ENCODE measurements at places on chromosomes 16 and 17. TPM values are rescaled to one million over a fixed set of nuclear protein-coding genes. Genes with fewer than 3 reads are reported as not detected.

GRCh38 chr17:40060887-40061608 lies 1.7 kb upstream of the THRA start:
- DNase-seq, result no peak

- no peak for DNase-seq
Observed at GRCh38 chr16:2698103-2698870, 16.0 kb downstream of the KCTD5 start.

DNA sequence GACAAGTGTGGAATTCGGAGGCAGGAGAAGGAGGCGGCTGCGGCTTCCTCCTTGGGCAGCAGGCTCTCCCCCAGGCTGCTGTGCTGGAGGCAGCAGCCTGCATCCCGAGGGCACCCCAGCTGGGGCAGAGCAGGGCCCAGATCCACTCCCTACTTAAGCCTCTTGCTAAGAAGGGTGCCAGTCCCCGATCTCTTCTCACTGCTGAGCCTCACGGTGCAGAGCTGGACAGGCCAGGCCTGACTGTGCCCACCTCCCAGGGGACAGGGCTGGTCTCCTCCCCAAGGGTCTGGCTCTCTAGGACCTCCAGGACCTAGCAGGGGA lies 210.8 kb downstream of the NTN1 start:
- no peak for DNase-seq

GRCh38 chr17:57782647-57783337 lies 37.7 kb upstream of the CCDC182 start:
- no peak for DNase-seq

DNA sequence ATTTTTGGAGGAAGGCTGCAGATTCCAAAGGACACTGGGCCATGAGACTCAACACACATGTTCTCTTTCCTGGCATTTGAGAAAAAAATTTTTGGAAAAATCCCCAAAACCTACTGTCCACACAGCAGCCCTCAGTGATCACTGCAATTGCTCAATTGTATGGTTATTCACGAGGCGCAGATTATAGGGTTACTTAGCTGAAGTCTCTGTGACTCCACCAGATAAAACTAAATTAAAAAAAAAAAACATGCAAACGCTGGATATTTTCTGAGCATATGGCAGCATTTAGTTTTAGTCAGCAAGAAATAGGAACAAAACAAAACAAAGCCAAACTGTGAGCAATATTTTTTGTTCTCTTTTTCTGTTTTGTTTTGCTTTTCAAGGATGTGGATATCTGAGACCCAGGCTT lies 83.8 kb upstream of the FAM20A start:
- no peak for DNase-seq

DNA sequence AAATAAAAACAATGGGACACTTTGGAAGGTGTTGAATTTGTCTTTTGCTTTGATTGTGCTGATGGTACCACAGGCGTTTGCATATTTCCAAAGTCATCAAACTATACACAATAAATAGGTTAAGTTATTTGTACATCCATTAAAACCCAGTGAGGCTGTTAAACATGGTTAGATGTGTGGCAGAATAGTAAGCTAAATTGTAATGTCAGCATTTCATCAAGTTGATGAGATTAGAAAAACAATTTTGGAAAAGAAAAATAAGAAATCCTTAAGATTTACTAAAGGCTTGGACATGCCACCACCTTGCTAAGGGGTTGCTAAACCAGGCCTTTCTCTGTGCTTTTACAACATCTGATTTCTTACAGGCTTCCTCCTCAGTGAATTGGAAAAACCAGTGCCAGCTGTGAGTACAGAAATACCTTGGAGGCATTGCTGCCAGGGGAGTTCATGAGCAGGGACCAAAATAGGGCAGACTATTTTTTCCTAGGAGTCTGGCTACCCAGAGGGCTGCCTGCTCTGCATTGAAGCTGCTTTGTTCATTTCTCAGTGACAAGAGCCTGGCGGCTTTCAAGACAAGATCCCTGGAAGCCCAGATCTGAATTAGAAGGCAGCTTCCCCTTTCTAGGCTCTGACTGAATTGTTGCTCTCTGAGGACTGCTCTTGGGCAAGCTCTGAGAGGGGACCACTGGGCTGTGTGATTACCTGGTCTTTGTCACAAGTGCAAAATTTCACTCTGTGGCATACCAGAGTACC lies 43.4 kb upstream of the CA10 start:
- no peak for DNase-seq

- no peak for DNase-seq
Observed at GRCh38 chr16:63447121-63447520, 1410.9 kb upstream of the CDH8 start.

GRCh38 chr16:88678224-88678979 lies 7.9 kb downstream of the SNAI3 start:
- no peak for DNase-seq

DNA sequence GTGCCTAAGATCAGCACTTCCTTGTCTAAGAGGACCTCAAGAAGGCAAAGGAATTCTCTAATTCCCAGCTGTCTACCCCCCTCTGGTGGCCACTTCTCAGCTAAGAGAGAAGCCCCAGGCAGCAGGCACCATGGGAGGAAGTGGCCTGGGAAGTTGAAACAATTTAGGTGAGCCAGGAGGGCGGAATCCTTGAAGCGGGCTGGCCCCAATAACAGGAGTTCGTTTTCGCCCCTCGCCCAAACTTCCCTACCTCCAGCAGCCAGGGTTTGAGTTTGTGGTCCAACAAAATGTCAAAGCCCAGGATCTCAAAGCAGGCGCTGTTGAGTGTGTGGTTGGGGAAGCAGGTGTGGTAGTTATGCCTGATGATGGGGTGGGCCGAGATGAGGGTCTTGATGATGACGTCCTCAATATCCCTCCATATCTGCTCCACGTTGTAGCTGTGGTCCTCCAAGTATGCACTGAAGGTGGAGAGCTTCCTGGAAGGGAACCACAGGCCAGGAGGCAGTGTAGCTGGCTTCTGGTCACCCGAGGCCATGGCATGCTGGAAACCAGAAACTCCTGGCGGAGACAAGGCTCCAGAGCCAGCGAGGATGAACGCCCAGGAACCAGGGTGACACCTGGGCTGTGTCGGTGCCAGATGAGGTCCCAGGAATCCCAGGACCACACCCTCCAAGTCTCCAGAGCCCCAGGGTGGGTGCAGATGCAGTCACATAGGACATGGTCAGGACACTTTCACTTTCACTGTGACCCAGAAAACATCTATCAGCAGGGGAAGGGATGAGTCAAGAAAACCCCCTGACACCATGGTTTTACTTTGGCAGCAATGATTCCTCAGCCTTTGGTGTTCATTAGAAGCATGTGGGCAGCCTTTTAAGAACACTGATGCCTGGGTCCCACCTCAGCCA lies 25.6 kb downstream of the TTLL6 start:
- DNase-seq, result peak; percentile 45

- peak; percentile 41 for DNase-seq
Observed at GRCh38 chr17:78168903-78169793, 767 bp downstream of the SYNGR2 start.

DNA sequence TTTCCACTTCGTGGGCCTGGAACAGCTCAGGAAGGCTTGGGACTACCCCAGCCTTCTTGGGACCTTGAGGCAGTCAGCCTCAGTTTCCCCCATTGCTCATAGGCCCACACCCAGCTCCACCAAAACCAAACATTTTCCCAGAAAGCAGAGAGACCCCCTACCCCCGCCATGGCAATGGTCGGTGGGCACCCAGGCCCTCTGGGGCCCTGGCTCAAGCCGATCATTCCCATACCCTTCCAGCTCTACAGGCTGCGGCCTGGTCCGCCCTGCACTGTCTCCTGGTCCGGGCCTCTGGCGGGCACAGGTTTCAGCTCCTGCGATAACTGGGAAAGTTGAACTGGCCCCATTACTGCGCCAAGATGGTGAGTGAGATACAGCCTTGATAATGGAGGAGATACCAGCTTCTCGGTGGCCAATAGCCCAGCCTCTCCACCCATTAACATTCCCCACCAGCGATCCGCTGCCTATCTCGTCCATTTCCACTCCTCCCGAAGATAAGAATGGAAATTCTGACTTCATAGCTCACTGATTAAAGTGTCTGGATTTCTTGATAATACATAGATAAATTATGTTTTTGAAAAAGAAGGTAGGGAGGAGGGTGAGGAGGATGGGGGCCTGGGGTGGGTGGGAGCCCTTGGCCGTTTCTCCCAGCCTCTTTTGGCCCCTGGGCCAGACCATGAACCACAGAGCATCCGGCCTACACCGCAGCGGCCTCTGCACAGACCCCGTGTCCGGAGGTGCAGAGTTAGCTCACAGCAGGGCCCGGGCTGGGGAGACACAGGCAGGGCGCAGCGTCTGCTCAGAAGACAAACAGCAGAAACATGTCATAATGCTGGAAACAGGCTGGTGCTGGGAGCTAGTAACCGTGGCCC lies 11.6 kb downstream of the ZFPM1 start:
- no peak for DNase-seq

Gene LRRC37B
- total RNA-seq, result 37.4 TPM

Gene UTS2R
- not detected for total RNA-seq

Gene KRTAP4-6
- total RNA-seq, result not detected

Gene KRT39
- total RNA-seq, result not detected

All from activated CD8-positive, alpha-beta T cell treated with anti-CD3 and anti-CD28 coated beads, Interleukin-2, amount 10 ng/mL, durations not matched to agents 7 days and 5 days (primary cell).